Fibroblast of lung (primary cell): ENCODE measurements at places on chromosomes 6 and 20. TPM values are rescaled to one million over a fixed set of nuclear protein-coding genes. Genes with fewer than 3 reads are reported as not detected.

Gene TUBB2B
- total RNA-seq: 3.8 and 5.1 TPM in 2 replicates

Gene NFYA
- total RNA-seq: 10.0 and 14.9 TPM in 2 replicates

Gene OSTM1
- total RNA-seq: 31.3 and 31.9 TPM in 2 replicates

Gene MLIP
- not detected in 2 replicates for total RNA-seq
